CD4-positive, alpha-beta memory T cell (primary cell): ENCODE measurements at places on chromosomes 11 and 22. TPM values are rescaled to one million over a fixed set of nuclear protein-coding genes. Genes with fewer than 3 reads are reported as not detected.

Gene OR9G4
- not detected for polyA plus RNA-seq

Gene MIOX
- polyA plus RNA-seq, result not detected

Gene RIN1
- polyA plus RNA-seq, result 2.1 TPM

Gene PRR33
- polyA plus RNA-seq, result 0.18 TPM

Gene LRRC74B
- polyA plus RNA-seq, result not detected

Gene KLHL35
- polyA plus RNA-seq, result 0.93 TPM

Gene CAT
- polyA plus RNA-seq, result 81.1 TPM

Gene SESN3
- polyA plus RNA-seq, result 1.8 TPM

Gene ANGPTL5
- not detected for polyA plus RNA-seq

Gene GPHA2
- not detected for polyA plus RNA-seq

Gene GGTLC3
- not detected for polyA plus RNA-seq

Gene NPAS4
- polyA plus RNA-seq, result not detected

Gene VWCE
- not detected for polyA plus RNA-seq

Gene SPDYC
- polyA plus RNA-seq, result not detected
